HS-27A (cell line): ENCODE measurements at places on chromosomes 4 and X.
A peak's percentile ranks its signal among the peaks of the same experiment; 100 is the strongest.

DNA sequence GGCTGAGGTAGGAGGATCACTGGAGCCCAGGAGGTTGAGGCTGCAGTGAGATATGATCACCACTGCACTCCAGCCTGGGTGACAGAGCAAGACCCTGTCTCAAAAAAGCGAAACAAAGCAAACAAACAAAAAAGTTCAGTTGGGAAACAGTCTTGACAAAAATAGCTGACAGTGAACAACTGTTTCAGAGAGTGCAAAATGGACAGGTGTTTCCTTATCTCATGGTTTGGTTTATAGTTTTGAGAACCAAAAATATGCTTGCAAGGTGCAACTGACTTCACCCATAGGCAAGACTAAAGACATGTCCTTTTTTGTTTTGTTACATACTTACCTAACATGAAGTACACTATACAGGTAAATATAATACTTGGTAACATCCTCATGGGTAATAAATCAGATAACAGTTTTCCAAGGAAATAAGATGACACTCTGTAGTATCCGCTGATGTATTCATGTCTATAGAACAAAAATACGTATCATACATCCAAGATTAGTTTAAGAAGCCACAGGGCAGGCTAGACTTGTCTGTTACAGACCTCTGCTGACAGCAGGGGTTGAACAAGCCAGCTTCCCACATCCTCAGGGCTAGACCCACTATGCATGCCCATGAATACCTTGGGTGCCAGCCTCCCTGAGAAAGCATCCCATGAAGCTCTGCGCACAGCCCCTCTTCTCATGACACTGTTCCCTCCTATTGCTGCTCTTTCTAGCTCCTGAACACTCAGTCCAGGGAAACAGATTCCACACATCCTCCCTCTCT lies 59.3 kb downstream of the ABCG2 start:
- no peak for DNase-seq

DNA sequence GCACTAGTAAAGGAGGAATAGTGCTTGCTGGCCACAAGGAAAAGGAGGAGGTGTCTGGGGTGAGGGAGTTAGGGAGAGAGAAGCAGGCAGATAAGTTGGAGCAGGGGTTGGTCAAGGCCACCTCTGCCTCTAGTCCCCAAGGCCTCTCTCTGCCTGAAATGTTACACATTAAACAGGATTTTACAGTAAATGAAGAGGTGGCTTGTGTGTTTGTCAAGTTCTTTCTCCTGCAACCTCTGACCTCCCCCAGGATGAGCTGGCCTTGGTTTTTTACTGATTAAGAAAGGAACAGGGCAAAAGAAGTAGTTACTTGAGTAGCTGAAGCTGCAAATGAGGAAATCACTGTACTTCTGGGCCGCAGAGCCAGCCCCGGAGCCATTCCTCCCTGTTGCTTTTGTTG lies 2.0 kb downstream of the GJB1 start:
- DNase-seq, result no peak

DNA sequence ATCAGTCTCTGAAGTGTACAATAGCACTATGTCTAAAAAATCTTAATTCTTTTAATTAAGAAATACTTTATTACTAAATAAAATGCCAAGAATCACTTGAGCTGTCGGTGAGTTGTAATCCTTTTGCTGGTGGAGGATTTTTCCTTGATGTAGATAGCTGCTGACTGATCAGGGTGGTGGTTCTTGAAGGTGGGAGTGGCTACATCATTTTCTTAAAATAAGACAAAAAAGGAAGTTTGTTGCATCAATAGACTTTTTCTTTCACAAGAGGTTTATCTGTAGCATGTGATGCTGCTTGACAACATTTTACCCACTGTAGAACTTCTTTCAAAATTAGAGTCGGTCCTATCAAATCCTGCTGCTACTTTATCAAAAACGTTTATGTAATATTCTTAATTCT lies 68.8 kb upstream of the ZC4H2 start:
- no peak for DNase-seq

DNA sequence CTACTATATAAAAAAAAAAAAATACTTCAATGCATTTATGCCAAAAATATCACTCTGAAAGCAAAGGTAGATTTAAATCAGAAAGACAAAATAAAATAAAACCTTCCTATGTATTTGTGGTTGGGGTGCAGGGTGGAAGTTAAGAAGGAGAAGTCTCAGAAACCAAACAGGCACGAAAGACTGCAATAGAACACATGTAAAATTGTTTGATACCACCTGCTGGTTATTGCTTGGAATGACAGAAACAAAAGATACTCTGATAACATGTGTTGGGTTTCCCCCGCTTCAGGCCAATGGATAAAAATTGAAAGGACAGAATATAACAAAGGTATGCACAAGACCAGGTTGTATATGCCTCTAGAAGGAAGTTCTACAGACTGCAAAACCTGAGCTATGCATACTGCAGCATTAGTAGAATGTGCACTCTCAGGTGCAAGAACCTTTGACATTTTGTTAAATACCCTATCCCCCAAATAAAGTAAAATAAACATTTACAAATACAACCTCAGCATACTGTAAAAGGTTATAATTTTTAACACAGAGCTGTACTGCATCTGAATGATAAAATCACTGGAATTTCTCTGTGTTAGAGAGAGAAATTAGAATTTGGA lies 118.8 kb downstream of the GABRA2 start:
- DNase-seq, result no peak

GRCh38 chr4:156778093-156778492 lies 193.5 kb downstream of the PDGFC start:
- no peak for DNase-seq

- DNase-seq, result no peak
These were observed 1.3 kb downstream of the SH3TC1 start for GRCh38 chr4:8200302-8200975.

GRCh38 chrX:69388526-69388925 lies 115.6 kb upstream of the NALF2 start:
- no peak for DNase-seq

DNA sequence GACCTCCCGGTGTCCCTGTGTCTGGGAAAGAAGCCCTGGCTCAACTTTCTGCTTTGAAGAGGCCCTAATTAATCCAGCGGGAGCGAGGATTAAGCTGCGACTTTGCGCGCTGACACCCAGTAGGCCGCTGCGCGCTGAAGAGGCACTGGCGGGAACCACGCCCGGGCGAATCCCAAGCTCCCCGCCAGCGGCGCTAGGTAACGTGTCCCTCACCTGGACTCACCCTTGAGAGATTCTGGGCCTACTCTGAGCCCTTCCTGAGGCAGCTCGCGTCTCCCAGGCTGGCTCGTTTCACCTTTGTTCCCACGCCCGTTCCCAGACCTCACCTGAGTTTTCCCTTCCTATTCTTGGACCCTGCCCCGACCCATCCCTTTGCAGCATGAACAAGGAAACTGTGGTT lies 616 bp upstream of the KLHL34 start:
- no peak for DNase-seq

- DNase-seq, result no peak
These were observed 178.8 kb downstream of the CAMK2D start for GRCh38 chr4:113582737-113583136.

- no peak for DNase-seq
These were observed 9.6 kb upstream of the UVSSA start for GRCh38 chr4:1337376-1337831.

GRCh38 chr4:1318046-1318375 lies 28.3 kb downstream of the MAEA start:
- no peak for DNase-seq

- peak; percentile 50 for DNase-seq
These were observed 160.3 kb upstream of the RASGEF1B start for GRCh38 chr4:81631958-81632441.

DNA sequence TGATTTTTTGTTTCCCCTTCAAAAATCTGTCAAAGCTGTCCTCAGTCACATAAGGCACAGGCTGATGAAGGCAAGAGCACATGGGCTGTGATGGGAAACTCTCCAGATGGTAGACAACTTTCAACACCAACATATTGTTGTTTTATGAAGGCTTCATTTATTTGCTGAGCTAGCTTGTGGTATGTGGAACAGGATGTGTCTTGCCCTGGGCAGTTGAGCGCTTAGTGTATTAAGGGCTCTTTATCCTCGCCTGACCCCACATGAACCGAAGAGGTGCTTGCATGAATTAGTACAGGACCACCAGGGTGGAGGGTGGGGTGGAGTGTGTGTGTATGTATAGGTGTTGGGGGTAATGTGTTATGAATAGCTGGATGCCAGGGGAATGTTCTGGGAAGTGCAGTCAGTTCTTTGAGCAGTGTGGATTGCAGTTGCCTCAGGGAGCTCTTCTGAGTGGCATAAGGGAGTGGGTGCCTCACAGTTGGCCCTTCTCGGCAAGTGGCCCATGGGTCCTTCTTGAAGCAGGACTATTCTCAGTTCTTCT lies 103.1 kb downstream of the PHEX start:
- DNase-seq, result no peak

DNA sequence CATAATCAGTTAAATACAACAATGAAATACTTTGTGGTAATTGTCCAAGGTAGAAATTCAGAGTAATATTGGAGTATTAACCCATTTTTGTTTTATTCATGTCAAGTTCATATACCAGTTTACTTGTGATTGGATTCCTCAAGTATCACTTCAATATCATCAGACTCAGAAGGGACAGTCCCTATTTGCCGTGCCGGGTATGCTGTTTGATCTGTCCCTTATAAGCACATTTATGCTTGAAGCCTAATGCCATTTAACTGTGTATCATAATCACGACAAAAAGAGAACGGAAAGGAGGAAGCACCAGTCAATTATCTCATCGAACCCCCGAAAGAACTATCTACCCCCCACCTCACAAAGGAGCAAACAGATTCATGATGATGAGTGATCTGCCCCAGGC lies 171.0 kb upstream of the TBL1X start:
- DNase-seq, result no peak

DNA sequence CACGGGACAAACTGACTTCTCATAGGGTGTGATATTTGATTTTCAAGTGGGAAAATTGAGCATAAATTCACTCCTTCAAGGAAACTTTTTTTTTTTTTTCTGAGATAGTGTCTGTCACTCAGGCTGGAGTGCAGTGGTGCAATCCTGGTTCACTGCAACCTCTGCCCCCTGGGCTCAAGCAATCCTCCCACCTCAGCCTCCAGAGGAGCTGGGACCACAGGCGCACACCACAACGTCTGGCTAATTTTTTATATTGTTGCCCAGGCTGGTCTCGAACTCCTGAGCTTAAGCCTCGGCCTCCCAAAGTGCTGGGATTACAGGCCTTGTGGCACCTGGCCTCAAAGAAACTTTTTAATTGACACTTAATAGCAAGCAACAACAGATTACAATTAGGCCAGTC lies 13.8 kb downstream of the CLDN34 start:
- no peak for DNase-seq

DNA sequence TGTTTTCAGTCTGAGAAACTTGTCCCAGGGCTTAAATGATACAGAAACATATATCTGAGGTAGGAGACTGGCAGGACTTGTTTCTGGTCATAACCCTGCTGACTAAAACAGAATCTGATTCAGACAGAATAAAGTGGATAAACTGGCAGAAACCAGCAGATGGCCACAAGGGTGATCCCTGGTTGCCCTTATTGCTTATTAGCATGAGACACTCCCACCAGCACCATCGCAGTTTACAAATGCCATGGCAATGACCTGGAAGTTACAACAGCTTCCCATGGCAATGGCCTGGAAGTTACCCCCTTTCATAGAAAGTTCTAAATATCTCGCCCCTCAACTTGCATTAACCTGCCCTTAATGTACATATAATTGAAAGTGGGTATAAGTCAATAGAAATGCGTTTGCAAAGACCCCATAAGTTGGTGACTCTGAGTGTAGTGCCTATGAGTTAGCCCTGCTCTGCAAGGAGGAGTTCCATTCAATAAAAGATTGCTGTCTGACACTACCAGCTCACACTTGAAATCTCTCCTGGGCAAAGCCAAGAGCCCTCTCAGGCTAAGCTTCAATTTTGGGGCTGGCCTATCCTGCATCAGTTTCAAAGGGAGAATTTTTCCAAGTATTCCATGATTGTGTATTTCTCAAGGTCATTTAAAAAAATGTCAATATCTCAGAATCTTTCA lies 52.9 kb upstream of the PAGE5 start:
- DNase-seq, result no peak

DNA sequence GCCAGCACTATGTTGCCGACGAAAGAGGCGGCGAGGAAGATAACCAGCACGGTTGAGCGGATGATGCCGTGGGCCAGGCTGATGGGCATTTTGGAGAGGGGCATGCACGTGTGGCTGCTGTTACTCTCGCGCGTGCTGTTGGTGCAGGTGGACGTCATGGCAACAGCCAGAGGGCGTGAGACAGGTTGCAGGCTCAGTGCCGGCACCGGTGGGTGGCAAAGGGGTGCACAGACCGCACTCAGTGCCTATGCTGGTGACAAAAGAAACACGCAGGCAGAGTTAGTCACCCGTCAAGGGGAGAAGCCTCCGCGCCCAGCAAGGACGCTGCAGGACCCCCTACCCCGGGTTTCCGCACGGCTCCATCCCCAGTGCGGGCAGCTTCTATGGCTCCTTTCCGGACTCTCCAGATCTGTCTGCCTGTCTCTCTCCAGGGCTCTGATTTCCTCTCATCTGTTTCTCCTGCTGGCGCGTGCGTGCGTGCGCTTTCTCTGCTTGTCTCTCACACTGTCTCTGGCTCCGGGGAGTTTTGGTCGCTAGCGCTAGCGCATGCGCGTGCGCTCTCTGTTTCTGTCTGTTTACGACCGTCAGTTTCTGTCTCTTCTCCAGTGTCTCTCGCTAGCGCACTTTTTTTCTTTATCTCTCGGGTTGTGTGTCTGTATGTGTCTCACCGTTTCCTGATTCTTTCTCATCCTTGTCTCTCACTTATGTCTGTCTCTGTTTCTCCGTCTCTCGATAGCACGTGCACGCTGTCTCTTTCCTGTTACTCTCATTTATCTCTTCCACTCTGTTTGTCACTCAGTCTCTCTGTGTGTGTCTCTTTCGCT lies 2.1 kb downstream of the GPR101 start:
- DNase-seq, result no peak

DNA sequence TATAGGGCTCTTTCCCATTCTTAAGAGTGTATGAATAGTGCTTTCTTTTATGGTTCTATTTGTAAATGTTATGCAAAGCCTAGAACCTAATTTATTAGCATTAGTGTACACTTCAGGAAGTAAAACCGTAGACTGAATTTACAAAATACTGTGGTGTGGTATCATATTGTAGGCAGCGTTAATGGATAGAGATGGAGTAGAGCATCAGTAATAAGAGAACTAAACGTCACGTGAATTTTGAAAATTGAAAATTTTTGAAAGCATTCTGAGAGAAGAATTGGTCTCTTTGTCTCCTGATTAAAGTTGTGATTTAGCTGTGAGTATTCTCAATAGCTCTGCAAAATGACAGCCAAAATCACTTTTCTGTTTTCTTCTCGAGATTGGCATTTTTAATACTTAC lies 2.9 kb downstream of the STIM2 start:
- DNase-seq, result no peak
